NCI-H69 (cell line): ENCODE measurements at places on chromosomes 6 and 20.

GRCh38 chr6:75486850-75487518 lies 6.6 kb downstream of the FILIP1 start:
- DNase-seq: no peak

DNA sequence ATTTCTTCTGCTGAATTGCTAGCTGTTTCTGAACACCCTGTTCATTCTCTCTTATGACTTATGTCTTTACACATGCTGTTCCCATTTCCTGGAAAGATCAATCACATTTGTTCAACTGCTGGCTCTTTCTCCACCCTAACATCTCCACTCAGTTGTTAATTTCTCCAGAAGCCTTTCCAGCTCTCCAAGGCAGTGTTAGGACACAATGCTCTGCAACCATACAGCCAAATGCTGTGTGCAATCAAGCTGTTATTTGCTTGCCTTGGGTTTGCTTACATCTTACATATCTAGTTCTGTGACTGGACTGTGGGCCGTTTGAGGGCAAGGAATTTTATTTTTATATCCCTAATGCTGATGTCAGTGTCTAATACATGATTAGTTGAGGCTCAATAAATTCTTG lies 24.2 kb upstream of the CITED2 start:
- DNase-seq: no peak

DNA sequence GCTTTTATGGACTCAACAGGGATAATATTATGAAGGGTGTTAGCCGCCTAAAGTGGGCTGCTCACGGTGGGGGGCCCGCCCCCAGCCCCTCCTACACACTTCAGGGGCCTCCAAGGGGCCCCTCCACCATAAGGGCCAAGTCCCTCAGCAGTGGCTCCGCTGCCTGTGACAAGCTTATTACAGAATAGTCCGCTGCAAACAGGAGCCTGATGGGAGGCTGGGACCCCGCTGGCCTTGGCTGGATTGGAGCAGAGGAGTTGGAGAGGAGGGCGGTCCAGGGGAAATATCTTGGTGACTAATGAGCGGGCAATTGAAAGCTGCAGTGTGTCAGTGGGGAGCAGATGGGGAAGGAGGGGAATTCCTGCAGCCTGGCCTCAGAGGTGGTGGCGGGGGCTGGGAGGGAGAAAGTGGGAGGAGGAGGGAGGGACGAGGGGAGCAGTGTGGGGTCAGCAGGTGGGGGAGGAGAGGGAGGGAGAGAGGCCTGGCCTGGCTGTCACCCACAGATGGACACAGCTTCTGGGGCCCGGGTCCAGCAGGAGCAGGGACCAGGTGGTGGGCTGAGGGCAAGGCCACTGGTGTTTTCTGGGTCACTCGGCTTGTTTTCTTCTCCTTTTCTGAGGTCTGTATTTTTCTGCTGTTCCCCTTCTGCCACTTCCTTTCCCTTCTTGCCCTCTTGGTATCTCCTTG lies 57.6 kb upstream of the FOXP4 start:
- DNase-seq: peak; percentile 95

DNA sequence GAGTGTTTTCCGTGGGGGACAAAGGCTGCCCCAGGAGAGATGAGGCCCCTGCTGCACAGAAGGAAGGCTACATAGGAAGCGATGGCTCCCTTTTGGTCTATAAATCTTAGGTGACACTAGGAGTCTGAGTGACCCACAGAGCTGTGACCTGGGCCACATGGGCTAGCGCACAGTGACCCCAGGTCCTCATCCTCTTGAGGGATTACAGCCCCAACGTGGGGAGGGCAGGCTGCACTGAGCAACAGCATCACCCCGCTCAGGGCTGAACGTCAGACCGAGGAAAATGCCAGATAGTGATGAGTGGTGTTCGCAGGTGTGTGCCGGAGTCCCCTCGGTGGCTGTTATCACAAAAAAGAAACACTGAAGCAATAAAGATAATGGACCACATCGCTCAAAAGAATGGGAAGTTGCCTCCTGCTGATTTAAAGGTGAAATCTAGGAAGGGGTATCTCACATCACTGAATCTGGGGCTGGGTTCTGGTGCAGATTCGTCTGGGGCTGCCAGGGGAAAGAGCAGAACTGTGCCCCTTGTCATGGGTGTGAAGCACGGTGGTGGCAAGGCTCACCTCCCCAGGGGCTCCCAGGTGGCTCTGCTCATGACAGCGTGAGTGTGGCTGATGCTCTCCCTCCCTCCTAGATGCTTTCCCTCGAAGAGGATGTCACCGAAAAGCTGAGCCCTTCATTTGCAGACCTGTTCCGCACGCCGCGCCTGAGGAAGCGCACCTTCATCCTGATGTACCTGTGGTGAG lies 14.5 kb downstream of the SLC22A1 start:
- DNase-seq: peak; percentile 47

GRCh38 chr20:20824924-20825584 lies 112.6 kb upstream of the RALGAPA2 start:
- peak; percentile 82 for DNase-seq

DNA sequence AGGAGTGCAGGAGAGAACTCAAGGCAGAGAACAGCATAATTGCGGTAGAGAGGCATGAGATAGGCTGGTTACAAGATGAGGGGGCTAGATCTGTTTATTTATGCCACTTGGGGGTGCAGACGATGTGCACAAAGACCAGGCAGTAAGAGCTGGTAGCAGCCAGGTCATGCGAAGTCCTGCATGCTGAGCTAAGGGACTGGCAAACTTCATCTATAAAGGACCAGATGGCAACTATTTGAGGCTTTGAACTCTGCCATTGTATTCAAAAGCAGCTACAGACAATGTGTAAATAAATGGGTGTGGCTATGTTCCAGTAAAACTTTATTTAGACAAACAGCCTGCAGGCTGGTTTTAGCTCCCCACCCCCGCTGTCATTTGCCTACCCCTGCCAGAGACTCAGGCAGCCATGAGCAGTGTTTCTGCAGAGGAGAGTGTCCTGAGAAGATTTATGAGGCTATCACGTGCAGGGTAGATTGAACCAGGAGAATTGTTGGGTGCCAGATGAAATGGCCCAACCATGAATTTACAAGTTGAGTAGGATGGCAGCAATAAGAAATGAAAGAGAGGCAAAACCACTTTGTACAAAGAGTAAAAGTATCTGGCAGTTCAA lies 253.4 kb upstream of the MOCS1 start:
- DNase-seq: peak; percentile 97

DNA sequence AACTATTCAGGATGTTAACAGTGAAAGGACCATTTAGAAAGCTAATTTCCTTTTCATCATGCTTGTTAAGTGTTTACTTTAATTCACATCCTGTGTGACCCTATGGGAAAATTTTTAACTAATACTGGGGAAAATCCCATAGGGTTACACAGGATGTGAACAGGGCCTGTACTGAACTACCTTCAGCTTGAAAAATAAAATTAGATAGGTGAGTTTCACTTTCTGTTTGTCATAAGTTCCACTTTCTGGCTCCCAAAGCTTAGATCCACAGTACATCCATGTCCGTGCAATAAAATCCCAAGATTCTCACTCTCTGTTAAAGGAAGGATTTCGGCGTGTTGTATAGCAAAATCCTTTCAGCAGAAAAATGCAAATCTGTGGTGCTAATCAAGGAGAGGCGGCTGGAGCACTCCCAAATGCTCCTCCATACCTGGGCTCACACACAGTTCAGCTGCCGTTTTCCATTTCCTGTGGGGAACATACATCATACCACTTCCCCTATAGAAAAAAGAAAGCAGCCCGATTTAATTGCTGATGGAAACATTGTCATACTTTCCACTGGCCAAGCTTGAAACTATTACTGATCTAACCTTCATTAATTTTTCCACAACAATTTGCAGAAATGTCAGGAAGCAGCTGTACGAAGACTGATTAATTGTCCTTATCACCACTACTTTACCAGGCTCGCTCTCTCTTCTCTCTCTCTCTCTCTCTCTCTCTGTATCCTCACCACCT lies 125.2 kb downstream of the HIVEP2 start:
- DNase-seq: no peak

- DNase-seq: no peak
Measured at GRCh38 chr20:34415079-34415478, 52.0 kb downstream of the ITCH start.

DNA sequence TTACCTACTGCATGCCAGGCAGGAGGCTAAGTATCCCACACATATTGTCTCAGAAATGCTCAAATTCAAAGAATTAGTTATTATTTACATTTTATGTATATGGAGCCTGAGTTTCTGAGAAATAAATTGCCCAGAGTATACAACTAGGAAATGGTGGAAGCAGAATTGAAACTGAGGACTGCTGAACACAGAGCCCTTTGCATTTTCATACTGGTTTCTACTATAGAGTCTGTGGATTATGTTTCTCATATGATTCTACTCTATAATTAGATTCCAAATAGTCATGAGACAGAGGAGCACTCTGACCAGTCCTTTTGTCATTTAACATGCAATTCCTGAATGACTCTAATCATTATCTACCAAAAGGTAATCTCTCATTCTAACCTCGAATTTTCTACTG lies 254.3 kb downstream of the LMBRD1 start:
- no peak for DNase-seq

DNA sequence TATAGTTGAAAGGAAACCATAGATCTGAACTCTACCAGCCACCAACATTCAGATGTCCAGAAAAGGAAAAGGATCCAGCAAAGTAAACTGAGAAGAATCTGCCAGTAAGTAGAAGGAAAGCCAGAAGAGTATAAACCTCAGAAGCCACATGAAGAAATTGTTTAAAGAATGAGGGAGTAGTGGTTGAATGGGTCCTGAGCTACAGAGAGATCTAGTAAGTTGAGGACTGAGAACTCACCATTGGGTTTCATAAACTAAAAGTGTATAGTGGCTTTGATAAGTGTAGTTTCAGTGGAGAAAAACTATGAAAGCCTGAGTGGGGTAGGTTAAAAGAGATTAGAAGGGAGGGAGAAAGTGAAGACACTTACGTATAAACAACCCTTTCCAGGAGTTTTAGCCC lies 32.0 kb upstream of the SUMO4 start:
- no peak for DNase-seq

DNA sequence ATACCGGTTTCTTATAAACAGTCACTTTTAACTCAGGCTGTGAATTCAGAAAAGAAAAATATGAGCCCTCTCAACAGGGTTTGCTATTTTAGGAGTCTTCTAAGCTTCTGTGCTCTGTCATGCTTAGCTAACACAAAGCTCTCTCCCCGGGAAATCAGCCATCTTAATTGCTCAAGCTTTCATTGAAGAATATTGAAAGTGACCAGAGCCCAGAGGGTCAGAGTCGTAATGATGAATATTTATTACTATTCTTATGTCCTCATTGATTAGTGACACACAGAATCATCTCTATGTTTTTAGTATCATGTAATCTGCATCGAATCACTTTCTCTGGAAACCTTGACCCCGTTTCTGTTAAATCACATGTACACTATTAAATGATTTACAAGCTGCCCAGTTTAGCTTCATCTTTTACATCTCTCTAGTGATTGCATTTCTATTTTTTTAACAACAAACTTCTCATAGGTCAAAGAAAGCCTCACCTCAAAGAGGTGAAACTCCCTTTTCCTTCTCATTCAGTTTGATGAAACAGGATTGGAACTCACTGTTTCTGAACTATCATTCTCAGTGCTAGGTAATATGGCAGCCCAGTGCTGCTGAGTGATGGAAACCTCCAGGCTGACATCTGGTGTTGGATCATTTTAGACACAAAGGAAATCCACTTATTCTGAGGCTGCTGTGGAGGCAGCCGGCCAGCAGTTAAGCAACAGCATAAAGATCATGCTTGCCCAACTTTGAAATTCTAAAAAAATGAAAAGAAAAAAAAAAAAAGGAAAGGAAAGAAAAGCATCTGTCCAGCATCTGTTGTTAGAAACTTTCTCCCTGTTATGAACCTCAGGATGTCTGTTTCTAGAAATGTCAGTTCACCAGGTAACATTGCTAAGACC lies 96.3 kb downstream of the RFPL4B start:
- DNase-seq: peak; percentile 1

DNA sequence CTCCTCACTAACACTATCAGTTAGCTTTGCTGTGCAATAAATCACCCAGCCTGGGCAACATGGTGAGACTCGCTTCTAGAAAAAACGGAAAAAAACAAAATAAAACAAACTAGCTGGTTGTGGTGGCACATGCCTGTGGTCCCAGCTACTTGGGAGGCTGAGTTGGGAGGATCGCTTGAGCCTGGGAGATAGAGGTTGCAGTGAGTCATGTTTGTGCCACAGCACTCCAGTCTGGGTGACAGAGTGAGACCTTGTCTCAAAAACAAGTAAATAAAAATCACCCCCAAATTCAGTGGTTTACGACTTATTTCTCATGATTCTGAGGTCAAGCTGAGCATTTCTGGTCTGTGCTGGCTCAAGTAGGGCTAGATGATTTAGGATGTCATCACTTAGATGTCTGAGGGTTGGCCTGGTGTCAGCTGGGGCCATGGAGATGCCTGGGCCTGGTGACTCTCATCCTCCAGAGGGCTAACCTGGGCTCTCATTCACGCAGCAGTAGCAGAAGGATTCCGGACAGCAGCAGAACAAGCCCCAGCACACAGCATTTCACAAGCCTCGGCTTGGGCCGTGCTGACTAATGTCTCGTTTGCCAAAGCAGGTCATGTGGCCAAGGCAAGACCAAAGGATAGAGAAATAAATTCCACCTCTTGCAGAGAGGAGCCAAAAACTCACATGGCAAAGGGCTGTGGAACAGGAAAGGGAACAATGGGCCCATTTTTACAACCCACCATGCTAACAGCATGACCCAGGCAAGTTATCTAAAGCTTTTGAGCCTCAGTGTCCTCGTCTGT lies 32.5 kb downstream of the MGME1 start:
- no peak for DNase-seq

- no peak for DNase-seq
Measured at GRCh38 chr6:96582436-96582835, 19.5 kb downstream of the FHL5 start.

GRCh38 chr6:89184344-89184743 lies 32.8 kb downstream of the GABRR1 start:
- no peak for DNase-seq

DNA sequence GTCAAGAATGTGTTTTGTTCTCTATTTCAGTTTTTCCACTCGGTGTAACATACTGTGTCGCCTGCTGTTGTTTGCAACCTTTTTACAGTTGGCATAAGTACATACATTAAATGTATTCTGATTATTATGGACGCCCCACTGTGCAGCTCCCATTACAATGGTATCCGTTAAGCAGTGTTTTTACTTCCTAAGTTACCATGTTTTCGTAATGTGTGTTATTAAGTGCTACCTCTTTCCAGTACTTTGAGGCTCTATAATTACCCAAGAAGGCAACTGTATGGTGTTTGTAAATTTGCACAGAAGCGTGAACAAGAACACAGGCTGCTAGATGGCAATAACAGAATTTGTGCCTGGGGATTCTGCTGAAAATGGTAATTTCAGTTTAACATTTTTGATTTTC lies 568.0 kb upstream of the MARCKS start:
- peak; percentile 95 for DNase-seq

DNA sequence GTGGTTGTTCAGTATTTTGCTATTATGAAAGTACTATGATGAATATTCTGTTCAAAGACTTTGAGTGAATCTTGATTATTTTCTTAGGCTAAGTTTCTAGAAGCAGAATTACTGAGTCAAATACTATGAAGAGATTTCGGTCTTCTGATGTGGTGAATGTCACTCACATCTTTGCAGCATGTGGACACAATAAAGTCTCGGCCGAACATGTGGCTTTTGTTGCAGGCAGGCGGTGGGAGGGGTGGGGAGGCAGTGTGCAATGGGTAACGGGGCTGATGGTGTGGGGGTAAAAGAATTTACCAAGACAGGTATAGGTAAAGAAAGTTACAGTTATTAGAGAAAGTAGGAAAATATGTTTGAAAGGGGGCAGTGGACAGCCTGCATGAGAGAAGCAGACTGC lies 156.4 kb upstream of the DTNBP1 start:
- DNase-seq: peak; percentile 19
